ENCODE measurements at places on chromosomes 11 and 22. TPM values are rescaled to one million over a fixed set of nuclear protein-coding genes. Genes with fewer than 3 reads are reported as not detected.

DNA sequence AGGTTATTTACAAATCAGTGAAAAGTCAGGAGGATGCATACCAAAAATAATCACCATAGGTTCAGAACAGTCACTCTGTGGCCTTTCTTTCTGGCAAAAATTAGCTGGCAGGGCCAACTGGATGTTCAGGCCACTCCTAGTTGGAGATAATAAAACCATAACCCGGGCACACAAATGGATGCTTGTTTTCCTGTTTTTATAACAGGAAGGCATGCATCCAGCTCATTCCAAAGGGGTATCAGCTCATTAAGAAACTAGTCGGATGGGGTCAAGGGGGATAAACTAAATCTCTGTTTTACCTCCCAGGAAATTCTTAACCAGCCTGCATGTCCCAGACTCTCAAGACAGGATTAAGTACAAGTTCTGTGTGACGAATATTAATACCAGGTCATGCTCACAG is 81.0 kb downstream of the FBXO7 start:
- no peak for DNase-seq

DNA sequence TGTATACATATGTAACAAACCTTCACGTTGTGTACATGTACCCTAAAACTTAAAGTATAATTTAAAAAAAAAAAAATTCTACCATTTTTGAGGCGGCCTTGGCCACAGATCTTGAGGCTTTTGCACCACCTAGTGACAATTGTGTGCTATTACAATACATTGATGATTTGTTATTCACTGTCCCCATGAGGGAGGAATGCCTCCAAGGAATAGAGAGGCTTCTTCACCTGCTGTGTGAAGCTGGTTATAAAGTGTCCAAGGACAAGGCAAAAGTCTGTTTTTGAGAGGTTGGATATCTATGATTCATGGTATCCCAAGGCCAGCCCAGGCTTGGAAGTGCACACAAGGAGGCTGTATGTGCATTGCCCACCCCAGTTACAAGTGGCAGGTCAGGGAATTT is 30.7 kb downstream of the SLC22A25 start:
- DNase-seq = no peak

DNA sequence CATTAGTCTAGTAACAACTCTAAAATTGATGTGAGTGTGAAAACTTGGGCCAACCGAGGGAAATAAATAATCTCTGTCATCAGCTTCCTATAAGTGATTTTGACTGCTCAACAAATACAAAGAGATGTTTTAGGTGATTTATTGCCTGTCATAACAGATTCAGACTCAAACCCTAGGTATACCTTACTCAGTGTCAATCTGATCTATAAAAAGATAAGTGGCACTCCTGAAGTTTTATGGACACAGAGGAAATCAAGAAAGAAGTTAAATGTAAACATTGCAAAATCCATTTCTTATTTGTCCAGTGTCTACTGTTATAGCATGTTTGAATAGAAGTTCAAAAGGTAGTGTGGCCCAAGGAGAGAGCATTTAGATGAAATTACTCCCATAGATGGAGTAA is 30.4 kb upstream of the TYR start:
- DNase-seq = no peak

DNA sequence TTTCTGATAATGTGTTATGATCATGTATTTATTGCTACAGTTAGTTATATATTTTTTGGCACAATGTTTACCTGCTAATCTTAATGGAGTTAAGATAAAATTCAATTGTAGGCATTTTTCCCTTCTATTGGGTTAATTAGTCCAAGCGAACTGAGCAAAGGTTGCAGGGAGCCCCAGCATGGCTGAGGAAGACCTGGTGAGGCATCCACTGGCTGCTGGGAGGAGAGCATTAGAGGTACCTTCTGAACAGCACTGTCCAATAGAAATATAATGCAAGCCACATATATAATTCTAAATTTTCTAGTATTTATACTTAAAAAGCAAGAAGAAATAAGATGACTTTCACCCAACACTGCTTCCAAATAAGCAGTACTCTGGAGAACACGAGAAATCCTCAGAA is 689 bp upstream of the TMEM126A start:
- no peak for DNase-seq

- DNase-seq = no peak
Measured at GRCh38 chr22:20569059-20570058, 61.9 kb downstream of the MED15 start.

DNA sequence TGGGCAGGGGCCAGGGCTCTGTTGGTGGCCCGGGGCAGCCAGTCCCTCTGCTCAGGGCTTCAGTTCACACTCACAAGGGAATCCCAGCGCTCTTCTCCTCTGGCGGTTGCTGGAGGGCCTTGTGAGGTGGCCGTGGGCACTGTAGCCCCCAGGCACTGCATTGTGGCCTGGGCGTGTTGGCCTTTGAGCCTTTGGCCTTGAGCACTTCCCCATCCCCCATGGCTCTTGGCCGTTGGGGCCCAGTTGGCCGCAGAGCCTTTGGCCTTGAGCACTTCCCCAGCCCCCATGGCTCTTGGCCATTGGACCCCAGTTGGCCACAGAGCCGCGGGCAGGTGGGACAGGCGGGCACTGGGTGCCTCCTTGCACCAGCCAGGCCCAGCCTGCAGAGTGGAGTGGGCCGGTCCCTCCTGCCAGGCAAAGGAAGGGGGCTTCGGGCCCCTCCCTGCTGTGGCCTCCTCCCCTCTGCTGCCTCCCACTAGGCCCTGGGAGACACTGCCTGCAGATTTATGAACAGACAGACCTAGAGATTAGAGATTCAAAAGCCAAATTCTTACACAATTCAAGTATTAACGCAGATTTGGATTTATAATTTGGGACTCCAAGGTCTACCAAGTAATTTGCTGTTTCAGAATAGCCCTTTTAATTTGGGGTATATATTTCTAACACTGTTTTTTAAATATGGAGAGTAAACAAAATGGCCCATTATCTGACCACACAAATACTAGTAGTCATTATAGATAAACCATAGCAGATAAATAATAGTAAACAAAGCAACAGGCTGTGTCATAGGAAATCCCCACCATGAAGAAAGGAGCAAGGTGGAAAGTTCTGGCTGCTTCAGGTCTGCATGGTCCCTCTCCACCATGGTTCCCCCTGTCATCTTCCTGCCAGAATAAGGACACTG is 18.2 kb upstream of the TXNRD2 start:
- no peak for DNase-seq

GRCh38 chr22:38925571-38926041 is 31.8 kb upstream of the APOBEC3A start:
- DNase-seq = no peak

NPAS4 gene
- 0.06 TPM for polyA plus RNA-seq

POU2AF3 gene
- 9.1 TPM for polyA plus RNA-seq

GRCh38 chr22:45540122-45540521 is 37.4 kb downstream of the FBLN1 start:
- no peak for DNase-seq

DNA sequence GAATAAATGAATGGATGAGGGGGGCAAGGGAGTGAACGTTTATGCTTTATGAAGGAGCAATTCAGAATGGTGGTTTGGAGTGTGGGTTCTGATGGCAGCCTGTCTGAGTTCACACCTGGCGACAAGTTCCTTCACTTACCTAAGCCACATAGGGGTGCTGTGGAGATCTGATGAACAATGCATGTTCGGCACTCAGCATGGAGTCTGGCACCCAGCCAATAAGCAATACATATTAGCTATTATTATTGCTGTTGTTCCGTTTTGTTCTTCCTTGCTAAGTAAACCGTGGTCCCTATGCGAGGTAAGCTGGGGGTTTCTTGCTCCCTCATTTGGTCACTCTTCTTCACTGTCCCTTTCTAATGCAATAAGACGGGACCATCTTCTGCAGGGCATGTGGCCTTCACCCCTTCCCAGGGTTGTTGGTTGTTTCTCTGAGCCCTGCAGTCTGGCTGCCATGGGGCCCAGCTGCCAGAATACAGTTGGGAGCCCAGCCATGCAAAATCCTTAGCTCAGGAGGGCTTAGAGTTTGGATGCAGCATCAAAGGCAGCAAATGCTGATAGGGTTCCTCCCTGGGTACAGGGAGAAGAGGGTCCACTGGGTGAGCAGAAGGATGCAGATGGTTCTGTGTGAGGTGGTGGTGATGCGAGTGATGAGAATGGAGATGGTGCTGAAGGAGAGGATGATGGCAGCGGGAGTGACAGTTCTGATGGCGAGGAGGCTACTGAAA is 6.4 kb upstream of the PKNOX2 start:
- DNase-seq = no peak

ANO9 gene
- 10.3 TPM for polyA plus RNA-seq

- DNase-seq = no peak
Measured at GRCh38 chr11:102757823-102758549, 22.4 kb downstream of the MMP10 start.

DNA sequence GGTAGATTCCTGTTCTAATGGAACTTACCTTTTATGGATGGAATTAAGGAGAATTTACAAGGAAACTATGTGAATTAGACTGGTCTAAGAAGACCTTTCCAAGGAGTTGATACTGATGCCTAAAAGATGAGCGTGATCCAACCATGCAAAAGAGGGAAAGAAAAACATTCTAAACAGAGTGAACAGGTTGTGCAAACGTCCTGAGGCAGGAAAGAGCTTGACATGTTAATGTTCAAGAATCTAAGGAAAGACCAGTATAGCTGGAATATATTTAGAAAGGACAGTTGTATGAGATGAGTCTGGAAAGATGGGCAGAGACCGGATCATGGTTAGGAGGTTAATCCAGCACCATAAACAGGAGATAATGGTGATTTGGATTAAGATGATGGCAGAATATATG is 1.3 kb downstream of the DDIAS start:
- DNase-seq = no peak

DNA sequence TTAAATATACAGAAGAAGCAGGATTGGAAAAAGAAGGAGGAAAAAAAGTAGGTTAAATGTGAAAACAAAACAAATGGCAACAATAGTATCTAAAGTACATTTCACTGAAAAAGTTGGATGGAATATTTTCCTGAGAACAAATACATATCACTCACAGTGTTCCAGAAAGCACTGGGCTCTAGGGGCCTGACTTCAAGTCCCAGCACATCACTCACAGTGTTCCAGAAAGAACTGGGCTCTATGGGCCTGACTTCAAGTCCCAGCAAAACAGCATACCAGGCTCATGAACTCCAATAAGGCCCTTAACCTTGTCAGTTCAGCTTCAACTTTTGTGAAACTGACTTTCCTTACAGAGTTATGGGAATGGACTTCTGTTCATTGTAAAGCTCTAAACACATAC is 46.0 kb upstream of the CCDC34 start:
- no peak for DNase-seq

GRCh38 chr11:64863391-64864060 is 14.9 kb downstream of the EHD1 start:
- DNase-seq = no peak

PHLDB1 gene
- 112 TPM for polyA plus RNA-seq

DNA sequence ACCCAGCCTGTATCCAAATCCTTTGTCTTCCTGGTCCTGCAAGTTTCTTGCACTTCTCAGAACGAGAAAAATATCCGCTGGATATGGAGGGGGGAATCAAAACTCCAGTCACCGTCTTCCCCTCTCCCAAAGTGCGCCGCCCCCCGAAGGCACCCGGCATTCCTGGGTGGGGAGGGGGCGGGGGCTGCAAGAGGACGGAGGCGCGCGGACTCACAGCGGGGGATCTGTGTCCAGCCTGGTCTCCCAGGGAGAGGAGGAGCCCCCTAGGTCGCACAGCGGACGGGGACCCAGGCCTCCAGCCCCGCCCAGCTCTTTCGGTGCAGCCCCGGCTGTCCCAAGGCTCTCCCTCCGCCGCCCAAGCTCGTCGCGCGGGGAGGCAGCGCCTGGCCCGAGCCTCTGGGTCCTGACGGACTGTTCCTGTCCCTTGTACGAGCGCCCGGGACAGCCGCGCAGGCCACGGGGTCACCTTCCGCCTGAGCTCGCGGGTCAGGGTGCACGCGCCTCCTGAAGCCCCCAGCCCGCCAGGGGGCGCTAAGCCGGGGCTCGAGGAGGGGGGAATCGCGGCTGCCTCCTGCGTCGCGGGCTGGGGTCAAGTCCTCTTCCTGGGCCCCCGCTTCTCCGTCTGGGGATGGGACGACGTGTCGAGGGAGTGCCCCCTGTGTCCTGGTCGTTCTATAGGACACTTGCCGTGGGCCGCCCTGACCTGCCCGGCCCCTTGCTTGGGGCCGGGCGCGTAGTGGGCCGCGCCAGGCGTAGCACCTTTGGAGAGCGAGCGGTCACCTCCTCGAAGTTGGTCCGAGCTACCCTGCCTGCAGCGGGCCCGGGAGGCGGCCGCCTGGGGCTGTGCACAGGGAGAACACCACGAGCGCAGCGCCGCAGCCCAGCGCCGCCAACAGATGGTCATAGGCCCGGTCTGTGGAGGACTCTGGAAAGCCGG is 2.4 kb upstream of the WNT11 start:
- no peak for DNase-seq

KCNQ1OT1 gene
- polyA plus RNA-seq = 0.78 TPM

WBP2NL gene
- polyA plus RNA-seq = 3.4 TPM

ALDH3B1 gene
- 1.3 TPM for polyA plus RNA-seq

DNA sequence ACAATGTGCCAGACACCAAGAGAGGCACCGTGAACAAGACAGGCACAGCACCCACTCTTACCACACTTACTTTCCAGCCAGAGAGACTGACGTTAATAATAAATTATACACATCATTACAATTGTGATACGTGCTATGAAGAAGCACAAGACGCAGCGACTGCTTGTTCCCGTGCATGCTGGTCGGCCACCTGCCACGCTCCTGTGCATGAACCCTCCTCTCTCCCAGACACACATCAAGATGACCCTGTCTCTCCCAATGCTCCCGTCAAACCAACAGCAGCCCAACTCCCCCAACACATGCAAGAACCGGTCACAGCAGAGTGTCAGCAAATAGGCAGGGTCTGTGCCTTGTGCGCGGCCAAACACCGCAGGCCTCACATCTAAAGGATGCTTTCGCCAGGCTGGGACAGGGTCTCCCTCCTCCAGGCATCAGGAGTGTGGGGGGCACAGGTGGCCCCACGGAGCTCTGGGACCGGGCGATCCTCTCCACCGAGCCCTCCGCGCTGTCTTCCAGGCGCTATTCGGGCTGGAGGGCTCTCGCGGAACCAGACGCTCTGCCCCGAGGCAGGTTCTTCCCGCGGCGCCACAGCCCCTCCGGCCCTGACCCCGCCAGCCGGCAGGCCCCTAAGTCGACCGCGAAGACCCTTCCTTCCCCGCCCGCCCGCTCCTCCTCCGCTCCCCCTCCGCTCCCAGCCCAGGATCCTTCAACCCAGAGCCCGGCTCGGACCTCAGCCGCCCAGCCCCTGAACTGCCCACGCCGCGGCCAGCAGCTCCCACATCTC is 533 bp downstream of the SERGEF start:
- DNase-seq = no peak

DNA sequence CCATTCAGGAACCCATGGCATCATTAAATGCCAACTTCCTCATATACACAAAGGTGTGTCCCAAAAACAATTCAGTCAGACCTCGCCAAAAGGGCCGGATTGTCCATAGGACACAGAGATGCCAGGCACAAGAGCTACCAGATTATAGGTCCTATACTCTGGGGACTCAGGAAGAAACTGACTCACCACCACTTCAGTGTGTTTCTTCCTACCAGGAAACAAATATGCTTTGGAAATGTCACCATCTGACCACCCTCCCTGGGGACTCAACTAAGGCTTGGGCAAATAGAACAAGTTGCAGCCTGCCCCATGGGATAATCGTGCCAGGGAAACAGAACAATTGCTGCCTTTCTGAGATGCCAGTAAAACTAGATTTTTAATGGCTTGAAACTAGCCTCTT is 11.7 kb downstream of the POU2AF3 start:
- no peak for DNase-seq
